Activated B cell treated with CpG ODN at 0.5 μM for 24 hours (primary cell): ENCODE measurements at places on chromosomes 11 and 22.
A peak's percentile ranks its signal among the peaks of the same experiment; 100 is the strongest.

DNA sequence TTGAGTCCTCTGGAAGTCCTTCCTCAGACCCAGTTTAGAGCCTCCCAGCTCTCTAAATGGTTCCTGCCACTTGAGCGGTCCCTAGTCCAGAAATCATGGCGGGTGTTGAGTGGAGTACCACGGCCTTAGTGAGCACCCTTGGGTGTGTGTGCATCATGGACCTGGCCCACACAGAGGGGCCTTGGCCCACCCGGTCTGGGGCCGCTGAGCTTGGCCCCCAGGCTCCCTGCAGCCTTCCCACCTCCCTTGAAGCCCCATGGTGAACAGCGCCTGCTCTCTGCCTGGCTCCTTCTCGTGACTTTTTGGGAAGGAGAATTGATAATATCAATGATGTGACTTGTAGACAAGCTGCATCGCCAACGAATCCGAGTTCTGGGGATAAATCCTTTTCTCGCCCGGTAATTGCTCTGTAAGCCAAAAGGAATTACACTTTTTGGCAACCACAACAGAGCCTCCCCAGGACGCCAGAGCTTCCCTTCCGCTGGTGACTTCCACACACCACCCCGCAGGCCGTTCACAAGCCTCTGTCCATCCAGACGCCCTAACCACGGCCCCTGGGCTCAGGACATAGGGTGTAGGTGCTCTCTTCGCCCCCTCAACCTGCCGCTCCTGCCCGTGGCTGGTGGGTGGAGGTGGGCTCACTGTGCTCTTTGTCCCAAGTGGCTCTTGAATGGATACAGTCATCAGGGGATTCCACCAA is 93.8 kb downstream of the NECTIN1 start:
- no peak for DNase-seq

- DNase-seq, result no peak
Observed at GRCh38 chr11:84793318-84793717, 833.8 kb downstream of the DLG2 start.

GRCh38 chr22:38766076-38766777 is 10.4 kb upstream of the SUN2 start:
- DNase-seq, result peak; percentile 29

DNA sequence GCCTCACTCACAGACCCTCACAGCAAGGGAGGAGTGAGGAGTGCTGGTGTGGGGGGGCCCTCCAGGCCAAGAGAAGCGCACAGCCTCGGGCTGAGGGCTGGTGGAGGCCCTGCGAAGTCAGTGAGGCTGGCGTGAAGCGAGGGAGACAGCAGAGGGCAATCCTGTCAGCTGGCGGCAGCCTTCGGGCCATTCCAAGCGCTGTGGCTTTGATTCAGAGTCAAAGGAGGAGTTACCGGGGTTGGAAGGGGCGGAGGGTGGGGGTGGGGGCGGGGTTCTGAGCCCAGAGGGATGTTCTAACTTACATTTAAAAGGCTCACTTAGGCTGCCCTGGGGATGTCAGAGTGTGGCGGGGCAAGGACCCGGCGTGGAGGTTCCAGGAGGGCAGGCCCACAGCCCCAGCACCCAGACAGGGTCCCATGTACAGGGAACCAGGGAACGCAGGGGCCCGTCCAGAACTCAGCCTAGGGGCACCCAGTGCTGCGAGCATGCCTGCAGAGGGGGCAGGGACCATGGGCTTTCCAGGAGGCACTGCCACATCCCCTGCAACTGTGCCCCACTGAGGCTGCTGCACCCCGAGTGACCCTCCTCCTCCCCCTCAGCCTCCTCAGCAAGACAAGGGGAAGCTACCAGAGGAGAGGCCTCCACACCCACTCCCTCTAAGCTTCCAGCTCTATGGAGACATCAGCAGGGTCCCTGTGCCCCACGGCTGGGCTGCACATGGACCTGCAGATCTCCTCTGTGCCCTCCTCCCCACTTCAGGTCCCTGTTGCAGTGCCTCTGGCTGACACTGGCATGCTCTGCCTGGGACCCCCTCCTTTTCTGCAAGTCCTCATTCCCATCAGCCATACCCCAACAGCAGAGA is 39.7 kb upstream of the TTLL12 start:
- no peak for DNase-seq

DNA sequence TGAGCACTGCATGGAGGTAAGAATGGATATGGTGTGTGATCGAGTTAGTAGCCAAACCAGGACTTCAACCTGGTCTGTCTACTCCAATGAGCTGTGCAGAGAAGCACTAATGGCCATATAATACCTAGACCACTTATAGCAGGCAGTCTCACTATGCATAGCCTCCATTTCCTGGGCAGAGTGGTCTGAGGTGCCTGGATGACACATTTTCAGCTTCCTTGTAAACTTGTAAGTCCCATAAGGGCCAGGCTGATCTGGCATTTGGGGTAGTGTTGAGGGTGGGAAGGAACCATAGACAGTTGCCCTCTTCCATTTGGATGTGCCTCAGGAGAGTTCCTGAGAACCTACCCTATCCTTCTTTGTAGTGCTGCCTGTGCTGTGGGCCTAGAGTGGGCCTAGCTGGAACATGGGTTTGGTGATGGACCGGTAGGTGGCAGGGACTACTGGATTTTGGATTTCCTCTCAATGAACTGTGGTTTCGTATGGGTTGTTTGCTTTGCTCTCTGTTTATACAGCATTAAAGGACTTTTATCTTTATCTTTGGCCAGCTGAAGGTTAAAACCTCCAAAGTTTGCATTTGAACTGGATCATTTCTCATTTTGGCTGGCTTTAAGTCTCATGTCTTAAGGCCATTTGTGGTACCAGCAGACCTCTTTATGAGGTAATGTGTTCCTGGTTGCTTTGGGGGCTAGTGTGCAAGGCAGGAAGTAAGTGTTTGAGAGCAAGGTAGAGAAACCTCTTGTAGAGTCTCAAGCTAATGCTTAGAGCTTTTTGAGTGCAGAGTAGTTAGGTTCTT is 86.9 kb downstream of the STIM1 start:
- no peak for DNase-seq
